ENCODE measurements at places on chromosomes 3 and 15.

GRCh38 chr3:138103466-138103865, 11.9 kb downstream of the DZIP1L start:
- DNase-seq, result no peak

DNA sequence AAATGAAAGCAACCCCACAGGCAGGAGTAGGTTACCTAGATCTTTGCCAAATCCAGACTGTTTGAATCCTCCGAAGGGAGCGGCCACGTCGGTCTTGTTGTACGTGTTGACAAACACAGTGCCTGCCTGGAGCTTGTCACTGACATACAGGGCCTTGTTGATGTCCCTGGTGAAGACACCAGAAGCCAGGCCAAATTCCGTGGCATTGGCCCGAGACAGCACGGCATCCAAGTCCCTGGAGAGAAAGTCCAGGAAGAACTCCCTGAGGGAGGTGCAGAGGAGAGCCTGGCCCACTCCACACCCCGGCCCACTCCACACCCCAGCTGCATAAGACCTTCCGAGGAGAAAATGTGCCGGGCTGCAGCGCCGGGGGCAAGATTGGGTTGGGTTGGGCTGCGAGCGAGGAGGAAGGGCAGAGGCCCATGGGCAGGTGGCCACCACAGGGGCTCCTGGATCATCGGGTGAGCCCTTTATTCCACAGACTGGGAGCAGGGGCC, 21.8 kb upstream of the SLC41A3 start:
- no peak for DNase-seq

DNA sequence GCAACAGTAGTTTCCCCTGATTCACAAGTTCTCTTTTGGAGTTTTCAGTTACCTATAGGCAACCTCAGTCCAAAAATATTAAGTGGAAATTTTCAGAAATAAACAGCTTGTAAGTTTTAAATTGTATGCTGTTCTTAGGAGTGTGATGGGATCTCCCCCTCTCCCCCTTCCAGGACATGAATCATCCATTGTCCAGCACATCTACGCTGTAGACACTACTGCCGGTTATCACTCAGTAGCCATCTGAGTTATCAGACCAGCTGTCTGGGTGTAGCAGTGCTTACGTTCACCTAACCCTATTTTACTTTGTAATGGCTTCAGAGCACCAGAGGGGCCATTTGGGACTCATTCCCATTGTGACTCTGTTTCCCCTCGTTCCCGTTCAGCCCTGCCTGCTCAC, 96.7 kb upstream of the PLXNA1 start:
- no peak for DNase-seq

GRCh38 chr3:128907706-128908445, 28.5 kb downstream of the ACAD9 start:
- no peak for DNase-seq

DNA sequence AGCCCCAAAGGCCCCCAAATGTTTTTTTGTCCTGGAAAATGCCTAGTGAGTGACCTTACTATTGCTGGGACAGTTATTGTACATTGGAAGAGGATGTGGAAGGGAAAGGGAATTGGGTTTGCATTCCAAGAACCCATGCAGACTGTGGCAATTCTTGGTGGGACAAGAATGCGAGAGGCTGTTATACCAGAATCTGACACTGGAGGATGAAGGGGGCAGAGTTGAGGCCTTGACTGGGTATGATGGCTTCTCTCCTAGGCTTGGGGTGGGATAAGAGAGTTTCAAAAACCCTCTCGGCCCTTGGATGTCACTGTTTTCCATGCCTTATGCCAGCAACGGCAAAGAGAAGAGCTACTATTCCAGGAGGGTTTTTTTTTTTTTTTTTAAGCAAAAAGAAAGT, 25.3 kb downstream of the IL16 start:
- no peak for DNase-seq

DNA sequence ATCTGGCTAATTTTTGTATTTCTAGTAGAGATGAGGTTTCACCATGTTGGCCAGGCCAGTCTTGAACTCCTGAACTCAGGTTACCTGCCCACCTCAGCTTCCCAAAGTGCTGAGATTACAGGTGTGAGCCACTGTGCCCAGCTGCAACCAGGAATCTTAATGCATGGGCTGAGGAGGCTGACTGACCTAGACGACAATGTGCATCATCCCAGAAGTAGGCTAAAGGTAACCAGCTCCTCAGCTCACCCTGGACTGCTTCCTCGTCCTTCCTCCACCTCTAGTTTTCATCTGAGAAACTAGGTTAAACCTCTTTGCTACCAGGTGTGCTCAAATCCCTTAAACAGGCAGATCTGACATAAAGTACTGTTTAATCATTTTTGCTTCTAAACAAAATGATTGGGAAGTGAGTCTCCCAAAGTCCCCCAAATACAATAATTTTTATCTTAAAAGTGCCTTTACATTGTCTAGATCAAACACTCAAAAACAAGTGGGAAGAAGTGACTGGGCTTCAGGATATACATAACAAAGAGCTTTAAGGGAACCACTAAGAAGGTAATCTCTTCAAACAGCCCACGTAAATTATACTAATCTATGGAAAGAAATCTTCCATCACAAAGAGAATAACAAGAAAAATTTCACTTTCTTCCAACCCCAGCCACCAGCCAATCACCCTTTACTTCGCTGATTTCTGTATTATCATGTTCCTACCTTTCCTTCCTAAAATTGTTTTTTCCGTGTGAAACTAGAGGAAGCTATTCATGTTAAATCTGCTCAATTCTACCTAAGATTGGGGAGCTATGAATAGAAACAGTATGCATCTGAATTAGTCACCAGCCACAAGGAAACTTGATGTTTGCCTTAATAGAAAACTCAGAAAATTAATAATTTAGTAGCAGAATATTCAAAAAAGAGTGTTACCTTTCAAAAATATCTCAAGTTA, 34.7 kb downstream of the IGF2BP2 start:
- no peak for DNase-seq

DNA sequence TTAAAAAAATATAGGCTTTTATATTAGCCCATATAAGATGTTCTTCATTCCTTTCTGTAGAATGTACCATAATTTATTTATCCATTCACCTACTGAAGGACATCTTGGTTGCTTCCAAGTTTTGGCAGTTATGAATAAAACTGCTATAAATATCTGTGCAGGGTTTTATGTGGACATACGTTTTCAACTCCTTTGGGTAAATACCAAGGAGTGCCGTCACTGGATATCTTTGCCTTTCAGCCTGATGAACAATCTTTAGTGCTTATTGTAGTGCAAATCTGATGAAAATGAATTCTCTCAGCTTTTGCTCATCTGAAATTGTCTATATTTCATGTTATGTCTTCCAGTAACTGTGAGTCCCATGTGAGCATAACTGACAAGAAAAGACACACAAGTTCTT, 26.6 kb upstream of the BLM start:
- DNase-seq, result no peak

Data from neural progenitor cell (in vitro differentiated cells).